ENCODE measurements at places on chromosomes 1 and 21.

DNA sequence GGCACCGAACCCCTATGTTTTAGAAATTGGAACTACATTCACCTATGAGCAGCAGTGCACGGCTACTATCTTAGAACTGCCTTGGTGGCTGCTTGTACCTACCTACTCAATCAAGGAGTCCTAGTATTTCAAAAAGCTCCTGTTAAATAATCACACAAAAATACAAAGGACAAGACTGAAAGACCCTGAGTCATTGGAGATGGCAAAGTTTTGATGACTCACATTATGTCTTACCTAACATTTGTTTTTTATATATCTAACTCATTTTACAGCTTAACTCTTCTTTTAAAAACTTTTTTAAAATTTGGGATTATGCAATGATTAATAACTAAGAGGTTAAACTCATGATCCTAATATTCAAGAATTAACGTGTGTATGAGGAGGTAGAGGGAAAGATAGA, 1206.0 kb upstream of the TMPRSS15 start:
- no peak for DNase-seq

- no peak for DNase-seq
Measured at GRCh38 chr21:35023396-35024070, 25.6 kb downstream of the RUNX1 start.

DNA sequence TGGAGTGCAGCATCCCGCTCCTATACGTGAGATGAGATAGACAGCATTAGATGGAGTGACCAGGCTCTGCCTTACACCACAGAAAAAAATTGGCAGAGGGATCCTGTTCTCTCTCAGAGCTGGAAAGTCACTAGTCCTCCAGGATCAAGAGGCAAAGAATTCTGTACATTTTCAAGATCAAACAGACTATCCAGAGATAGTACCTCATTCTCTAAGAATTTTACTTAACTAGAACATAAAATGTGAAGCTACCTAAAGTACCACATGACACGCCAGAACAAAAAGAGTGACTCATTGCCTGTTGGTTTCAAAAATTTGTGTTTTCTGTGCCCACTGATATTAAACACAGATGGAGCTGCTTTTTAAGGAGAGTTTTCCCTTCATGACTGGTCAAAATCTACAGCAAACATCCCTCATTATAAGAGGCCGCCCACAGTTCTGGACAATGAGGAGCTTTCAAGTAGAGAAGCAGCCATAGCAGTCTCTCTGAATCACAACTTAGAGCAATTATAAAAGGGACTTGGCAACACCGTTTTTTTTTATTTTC, 32.3 kb downstream of the CD160 start:
- no peak for DNase-seq

GRCh38 chr1:115241309-115241708, 96.7 kb downstream of the NGF start:
- DNase-seq, result no peak

DNA sequence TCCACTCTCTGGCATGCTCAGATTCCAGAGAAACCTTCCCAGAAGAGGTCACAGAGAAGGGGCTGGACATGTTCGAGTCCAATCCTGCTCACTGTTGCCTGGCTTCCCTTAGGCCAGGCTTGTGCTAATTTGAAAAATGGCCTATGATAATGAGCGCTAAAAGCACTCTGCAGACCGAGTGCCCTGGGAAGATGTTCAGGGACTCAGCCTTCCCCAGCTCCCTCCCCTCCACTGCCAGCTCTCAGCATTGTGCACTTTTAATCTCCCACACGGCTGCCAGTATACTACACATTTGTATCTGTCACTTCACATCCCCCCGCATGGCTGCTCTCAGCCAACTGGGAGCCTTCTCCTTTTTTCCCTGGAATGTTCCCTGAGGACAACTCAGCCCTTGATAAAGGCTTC, 24.1 kb downstream of the FAM163A start:
- no peak for DNase-seq

DNA sequence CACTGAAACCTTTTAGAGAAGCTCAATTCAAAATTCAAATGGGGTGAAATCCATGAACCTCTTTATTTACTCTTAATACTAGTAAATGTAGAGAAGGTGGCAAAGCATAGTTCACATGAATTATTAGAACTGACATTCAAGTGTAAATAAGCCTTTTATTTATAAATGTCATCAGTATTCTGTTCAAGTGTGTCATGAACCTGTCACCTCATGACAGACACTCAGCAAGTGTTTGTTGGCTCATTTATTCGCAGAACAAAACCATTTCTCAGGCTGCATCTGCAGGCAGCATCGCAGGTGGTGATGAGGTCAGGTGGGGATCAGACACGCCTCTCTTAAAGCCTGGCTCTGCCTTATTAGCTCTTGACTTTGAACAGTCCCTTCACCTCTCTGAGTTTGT, 116.6 kb downstream of the SETD4 start:
- no peak for DNase-seq

DNA sequence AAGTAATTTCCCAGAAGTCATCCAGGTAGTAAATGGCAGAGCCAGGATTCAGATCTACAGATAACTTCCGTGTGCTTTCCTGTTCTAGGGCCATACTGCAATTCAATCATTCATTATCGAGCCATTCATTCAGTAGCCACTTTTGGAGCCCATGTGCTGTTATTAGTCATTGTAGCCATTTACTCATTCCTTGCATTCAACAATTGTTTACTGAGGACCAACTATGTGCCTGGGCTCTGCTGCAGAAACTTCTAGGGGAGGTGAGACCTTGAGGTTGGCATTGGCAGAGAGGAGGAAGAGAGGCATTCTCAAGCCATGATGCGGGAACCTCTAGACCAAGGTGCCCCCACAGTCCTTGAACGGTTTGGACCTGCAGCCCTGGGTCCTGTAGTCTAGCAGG, 27.9 kb downstream of the EPHB2 start:
- no peak for DNase-seq

- no peak for DNase-seq
Measured at GRCh38 chr1:3459051-3459908, 4.8 kb downstream of the ARHGEF16 start.

DNA sequence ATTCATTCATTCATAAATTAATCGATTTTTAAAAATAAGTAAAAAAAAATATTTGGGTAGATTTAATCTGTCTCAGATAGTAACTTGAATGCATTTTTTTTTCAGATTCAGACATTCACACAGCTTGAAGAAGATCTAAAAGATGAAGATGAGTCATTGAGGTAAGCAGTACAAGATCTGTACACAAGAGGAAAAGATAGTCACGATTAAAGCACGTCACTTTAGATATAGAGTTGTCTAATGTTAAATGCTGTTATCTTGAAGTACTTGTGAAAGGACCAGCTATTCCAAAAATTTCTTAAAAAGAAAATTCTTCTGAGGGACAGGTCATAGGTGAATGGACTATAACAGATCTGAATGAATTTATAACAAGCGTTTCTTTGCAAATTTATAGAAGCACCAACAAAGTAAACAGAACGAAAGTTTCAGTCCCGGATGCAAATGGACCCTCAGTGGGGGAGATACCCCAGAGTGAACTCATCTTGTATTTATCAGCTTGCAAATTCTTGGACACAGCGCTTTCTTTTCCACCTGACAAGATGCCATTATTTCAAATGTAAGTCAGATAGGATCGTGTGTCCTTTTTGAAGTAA, 31.2 kb upstream of the MORC3 start:
- DNase-seq, result no peak

Data from stimulated activated CD8-positive, alpha-beta memory T cell treated with anti-CD3 and anti-CD28 coated beads, Interleukin-4, amount 100 ng/mL, for 4 hours (primary cell).